Activated T-helper 9 cell treated with anti-CD3 and anti-CD28 coated beads, Interleukin-2, amount 50 U/mL, for 16 hours (primary cell): ENCODE measurements at places on chromosomes 11 and 22.

DNA sequence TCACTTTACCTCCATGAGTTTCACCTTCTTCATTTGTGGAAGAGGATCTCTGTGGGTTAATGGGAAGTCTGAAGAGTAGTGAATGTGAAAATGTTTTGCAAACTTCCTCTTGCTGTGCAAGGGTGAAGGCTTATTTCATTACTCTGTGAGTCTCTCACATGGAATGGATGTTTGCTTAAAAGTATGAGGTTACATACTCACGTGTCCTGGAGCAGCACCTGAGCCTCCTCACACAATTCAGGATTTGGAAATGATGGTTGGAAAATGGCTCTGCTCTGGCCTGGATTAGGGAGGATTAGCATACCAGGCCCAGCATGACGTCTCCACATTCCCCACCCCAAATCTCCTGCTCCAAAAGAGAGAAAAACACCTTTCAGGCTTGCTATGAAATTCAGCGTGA lies 4.8 kb downstream of the GRAMD1B start:
- DNase-seq, result no peak

GRCh38 chr11:7974668-7975067 lies 9.4 kb upstream of the NLRP10 start:
- no peak for DNase-seq

DNA sequence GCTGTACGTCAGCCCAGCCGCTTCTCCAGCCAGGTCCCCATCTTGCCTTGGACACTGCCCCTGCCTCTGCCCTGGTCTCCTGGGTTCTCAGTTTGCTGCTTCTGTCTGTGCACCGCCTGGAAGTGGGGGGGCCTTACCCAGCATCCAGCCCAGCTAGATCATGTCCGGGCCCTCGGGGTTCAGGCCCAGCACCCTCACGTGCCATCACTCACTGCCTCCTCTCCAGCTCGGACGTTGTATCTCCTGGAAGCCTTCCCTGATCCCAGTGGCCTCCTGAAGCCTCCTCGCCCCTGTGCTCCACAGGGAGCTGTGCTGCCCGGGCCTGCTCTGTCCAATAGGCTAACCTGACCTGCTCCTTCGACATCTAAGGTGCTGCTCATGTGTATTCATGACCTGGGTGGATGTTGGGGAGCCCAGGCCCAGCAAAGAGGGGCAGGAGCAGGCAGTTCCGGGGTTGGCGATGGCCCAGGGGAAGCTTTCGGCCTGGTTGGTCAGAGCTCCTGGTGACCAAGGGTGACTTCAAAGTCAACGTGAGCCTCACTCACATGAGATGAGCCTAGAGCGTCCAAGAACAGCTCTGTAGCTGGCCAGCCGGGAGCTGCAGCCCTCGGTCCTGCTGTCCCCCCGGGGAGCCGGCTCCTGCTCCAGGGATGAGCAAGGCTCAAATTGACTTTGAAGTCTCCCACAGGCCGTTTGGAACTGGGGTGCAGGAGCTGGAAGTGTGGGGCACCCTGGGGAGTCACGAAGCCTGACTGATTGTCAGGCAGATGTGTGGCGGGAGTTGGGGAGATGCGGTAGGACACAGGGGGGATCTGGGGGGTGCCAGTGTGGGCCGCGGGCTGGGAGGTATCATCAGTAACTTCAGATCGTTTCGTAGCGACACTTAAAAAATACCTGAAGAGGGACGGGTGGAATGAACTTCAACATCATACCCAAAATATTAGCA lies 5.2 kb upstream of the ASCL2 start:
- no peak for DNase-seq

DNA sequence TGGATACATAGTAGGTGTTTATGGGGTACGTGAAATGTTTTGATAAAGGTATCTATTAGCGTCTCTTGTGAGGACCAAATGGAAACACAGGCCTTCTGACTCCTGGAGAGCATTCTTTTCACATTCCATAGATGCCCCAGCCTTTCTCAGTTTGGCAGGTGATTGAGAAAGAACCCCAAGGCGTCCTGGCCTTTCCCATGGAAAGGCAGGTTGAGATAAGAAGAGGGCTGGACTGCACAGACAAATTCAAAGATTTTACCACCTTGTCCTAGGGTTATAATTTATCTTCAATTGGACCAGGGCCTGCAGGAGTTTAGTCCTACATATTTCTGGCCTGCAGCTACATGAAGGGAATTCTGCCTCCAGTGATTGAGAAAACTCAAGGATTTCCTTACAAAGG lies 661 bp upstream of the OLFML1 start:
- DNase-seq, result no peak

- DNase-seq, result no peak
Observed at GRCh38 chr22:48644997-48645396, 1182.7 kb downstream of the BRD1 start.

GRCh38 chr11:117199053-117199915 lies at the start of gene TAGLN:
TSS of gene TAGLN (plus strand) at chr11:117199370. CDS start at chr11:117203014, 3,644 bp downstream.
- DNase-seq, result no peak

DNA sequence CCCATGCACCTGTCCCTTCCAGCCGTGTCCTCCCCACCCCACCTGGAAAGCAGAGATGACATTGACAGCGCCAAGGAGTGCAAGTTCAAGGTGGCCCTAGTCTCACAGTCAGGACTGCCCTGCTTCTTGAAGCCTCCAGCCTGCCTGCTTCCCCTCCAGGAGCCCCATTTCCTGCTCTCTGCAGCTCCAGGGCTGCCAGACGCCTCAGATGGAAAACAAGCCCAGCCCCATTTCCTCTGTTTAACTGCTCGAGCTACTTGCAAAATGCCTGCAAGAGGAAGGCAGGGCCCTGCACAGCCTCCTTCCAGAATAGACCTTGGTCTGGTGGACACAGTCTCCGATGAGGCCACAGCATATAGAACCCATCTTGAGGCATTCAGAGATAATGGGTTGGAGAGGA lies 5.0 kb upstream of the DGKZ start:
- no peak for DNase-seq

DNA sequence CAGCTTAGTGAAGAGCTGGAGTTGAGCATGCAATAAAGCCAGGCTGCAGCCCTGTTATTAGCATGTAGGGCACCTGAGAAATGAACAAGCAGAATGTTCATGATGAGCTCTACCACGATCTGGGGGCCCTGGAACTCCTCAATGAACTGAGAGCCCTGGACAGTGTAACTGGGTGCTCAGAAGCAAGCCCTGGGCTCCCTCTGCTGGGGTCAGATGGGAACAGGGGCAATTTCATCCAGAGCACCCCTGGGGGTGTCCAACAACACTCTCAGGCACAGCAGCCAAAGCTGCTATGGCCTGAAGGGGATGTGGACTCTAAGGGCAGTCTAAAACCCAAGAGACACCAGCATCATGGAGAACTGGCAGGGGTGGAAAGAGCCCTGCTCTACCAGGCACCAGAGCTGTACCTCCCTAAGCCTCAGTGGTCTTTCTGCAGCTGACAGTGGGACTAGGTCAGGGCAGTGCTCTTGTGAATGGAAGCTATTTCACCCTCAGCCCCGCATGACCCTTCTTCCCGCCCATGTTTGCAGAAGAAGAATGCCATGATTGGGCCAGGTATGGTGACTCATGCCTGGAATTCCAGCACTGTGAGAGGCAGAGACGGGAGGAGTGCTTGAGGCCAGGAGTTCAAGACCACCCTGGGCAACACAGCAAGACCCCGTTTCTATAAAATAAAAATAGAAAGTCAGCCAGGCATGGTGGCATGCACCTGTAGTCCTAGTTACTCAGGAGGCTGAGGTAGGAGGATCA lies 28.9 kb downstream of the THOC5 start:
- DNase-seq, result no peak

- DNase-seq, result no peak
Observed at GRCh38 chr11:88411265-88411664, 73.7 kb upstream of the CTSC start.

DNA sequence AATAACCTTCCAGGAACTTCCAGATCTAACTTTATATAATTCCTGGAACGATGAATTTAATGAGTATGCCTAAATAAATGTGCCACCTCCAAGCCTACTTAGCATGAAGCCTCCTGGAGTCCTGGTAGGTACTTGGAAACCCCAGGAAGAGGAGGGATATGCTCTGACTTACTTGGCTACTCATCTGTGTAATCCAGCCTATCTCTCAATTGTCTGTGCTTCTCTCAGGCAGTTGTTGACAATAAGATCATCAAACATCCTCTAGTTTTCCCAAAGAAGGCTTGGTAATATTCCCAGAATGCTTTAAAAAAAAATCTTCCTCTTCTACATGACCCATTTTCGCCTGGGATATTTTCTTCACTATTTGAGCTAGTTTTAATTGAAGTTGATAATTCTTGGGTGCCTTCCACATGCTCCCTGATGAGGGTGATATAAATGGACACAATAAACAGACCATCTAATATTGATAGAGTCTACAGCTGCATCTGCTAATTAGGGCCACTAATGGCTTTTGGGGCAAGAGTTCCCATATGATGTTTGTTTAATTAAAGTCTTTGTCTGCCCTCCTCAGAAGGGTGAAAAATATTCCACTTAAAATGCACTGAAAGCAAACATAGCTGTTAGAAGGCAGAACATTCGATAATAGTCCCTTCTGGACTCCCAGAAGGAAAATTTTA lies 75.5 kb upstream of the RAB38 start:
- DNase-seq, result no peak

GRCh38 chr22:37244114-37244921 lies at the start of gene RAC2:
TSS of gene RAC2 (minus strand) at chr22:37244269. CDS start at chr22:37244148, 121 bp downstream.
- DNase-seq, result peak; percentile 85

GRCh38 chr11:91396236-91397133 lies 828.1 kb upstream of the FAT3 start:
- no peak for DNase-seq

DNA sequence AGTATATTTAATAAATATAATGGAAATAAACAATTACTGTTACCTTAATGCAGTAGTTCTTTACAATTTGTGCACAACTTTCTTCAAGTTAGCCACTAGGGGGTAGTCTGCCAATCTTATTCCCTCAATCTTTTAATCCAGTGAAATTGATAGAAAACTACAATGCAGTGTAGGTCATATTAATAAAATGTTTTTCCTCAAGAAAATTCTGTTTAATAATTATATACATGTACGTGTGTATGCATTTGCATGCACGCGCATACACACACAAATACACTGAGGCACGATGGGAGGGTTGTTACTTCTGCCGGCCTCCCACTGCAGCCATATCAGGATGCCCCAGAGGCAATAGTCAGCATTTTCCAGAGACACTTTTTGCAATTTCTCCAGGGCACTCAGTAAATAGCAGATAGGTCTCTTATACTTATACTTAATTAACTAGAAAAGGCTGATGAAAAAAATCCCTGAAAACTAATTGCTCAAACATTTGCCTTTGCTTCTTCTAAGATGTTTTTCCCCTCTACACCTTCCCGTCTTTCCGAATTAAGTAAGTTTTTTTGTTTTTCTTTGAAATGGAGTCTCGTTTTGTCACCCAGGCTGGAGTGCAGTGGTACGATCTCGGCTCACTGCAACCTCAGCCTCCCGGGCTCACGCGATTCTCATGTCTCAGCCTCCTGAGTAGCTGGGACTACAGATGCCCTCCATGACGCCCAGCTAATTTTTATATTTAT lies 3.1 kb downstream of the GAB2 start:
- DNase-seq, result no peak

DNA sequence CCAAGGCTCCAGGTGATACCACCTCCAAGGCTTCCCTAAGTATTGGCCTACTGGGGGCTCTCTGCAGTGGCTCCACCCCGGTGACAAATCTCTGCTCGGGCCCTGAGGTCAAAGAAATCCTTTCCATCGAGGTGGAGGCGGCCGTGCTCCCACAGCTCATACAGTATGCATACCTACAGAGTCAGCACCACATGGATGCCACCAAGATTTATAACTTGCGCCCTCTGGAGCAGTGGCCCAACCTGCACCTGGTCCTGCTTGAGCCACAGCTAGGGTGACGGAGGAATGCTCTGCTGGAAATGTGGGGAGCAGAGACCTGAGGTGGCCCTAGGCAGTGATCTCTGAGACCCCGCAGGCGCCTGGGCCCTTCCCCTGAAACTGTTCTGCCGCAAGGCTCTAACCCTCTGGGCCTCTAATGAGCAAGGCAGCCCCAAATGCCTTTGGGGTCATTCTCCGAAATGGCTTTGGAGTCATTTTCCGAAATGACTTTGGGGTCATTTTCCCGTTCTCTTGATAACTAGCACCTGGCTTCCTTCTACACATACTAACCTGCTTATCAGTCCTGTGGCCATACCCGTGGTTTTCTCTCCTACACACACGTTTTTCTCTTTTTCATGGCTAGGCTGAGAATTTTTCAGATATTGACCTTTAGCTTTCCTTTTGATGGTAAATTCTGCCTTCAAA lies 33.9 kb downstream of the TMEM45B start:
- DNase-seq, result no peak

DNA sequence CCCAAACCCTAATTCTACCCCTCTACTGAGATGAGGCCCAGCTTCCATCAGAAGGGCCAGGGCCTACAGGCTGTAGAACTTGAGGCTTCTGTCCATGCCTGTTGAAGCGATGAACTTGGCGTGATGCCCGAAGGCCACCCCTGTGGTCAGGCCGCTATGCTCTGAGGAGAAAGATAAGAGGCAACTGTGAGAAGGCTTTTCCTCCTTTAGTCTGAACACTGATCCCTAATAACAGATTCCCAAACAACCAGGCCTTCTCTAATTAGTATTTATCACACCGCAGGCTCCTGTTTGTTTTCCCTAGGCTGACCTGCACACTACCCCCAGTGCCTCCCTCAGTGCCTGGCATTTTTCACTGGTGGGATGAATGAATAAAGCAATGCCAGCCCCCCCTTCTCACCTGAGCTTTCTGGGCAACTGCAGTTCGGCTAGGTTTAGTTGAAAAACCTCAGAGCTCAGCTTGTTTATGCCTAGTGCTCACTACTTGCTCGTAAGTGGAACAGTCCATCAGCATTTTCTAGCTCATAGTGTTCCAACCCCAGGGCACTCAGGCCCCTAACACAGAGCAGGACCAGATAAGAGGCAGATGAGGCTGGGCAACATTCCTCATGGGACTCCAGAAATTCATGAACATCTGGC lies 15.2 kb downstream of the PRPF19 start:
- no peak for DNase-seq

DNA sequence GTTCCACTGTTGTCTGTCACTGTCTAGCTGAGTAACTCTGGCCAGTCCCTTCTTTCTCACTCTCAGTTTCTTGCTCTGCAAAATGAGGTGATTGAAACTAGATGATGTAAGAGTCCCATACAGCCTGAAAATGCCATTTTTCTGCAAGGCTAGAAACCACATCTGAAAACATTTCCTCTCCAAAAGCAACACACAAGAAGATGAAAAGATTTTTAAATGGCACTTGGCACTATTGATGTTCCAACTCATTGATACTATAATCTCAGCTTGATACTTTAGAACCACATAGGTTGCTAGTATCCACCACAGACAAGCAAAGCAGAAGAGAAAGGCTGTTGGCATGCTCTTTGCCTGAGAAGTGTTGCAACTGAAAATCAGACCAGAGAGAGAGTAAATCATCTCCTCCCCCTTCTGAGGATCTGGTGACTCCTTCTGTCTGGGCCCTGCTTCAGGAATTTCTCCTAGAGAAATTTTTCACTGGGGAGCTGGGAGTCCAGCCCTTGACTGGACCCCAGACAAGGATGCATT lies 1217.9 kb downstream of the LRRC4C start:
- DNase-seq, result no peak

DNA sequence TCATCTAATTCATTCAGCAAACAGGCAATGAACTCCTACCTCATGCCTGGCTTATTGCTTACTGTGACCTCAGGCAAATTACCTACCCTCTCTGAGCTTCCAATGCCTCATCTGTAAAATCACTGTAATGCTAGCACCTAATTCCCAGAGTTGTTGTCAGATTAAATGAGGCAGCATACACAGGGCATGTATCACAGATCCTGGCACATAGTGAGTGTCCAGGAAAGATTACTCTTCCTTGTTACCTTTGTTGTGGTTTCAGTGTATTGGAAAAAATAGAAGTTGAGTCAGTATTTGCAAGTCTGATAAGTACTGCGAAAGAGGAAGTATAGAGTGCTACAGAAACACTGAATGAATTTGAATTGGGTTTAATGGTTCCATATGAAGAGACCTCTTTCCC lies 26.4 kb upstream of the LRRC55 start:
- DNase-seq, result no peak
